ENCODE measurements at places on chromosomes 16 and 17.

DNA sequence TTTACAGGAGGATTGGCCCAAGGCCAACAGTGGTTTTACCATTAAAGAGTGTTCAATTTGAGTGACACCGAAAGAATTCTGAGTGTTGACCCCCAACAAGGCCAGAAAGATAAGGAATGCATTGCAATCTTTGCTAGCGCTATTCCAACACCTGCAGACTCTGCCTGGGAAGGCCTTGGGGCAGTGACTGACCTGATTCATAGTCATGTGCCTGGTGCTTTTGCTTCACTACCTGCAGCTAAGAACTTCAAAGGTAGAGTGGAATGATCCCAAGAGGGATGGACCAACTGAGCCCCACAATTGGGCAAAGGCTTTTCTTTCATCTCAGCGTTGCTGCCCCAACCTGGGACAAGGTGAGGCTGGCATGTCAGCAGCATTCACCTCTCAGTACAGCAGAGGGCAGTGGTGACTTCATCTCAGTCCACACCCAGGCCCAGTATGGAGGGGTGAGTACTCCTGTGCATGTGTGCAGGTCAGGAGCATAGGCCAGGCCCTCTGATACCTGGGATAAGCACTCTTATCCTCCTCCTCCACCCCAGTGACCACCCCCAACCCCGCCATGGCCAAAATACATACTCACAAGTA lies 149.6 kb upstream of the GNAO1 start:
- peak; percentile 9 for DNase-seq

DNA sequence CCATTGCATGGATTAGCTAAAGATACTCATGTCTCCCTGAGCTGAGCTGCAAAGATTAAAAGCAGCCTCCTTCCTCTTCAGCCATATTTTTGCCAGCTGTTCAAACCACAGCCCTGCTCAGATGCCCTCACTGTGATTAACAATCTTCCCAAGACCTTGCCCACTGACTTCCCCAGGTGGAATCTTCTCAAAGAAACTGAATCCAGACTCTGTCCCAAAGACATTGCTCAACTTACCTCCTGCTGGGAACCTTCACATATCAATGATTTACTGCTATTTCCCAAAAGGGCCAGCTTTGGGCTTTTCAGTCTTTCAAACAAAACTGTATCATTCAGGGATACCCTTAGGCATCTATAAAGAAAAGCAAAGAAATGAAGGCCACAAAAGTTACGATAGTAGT lies 9.2 kb downstream of the C17orf67 start:
- no peak for DNase-seq

DNA sequence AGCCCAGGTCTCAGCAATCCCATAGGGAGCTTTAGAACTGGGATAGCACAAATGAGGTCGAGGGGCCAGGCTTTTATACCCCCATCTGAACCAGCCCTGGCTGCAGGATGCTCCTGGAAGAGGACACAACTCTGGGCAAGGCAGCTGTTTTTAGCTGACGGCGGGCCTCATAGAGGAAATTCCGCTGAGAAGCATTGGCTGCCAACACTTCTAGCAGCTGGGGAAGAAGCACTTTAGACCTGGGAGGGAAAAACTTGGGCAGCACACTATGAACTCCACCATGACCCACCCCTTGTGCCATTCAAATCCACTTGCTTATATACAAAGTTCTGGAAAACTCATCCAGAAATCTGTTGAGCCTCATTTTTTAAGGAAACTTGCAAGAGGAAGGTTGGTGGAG lies 5.0 kb downstream of the CCL11 start:
- DNase-seq, result no peak

- DNase-seq, result no peak
These were observed 47.9 kb downstream of the CBFA2T3 start for GRCh38 chr16:88929091-88929445.

- DNase-seq, result no peak
These were observed 27.6 kb upstream of the LGALS9 start for GRCh38 chr17:27603421-27603770.

GRCh38 chr17:78650093-78650715 lies 73.0 kb upstream of the DNAH17 start:
- DNase-seq, result no peak

- no peak for DNase-seq
These were observed 23.6 kb upstream of the ATP5MC1 start for GRCh38 chr17:48868916-48869500.

Measured in KBM-7 (cell line).